ENCODE measurements at places on chromosomes 11 and 22.

GRCh38 chr22:25940479-25940878 lies 198.5 kb downstream of the MYO18B start:
- no peak for DNase-seq

- no peak for DNase-seq
Measured at GRCh38 chr22:46537946-46538813, 760 bp upstream of the CELSR1 start.

DNA sequence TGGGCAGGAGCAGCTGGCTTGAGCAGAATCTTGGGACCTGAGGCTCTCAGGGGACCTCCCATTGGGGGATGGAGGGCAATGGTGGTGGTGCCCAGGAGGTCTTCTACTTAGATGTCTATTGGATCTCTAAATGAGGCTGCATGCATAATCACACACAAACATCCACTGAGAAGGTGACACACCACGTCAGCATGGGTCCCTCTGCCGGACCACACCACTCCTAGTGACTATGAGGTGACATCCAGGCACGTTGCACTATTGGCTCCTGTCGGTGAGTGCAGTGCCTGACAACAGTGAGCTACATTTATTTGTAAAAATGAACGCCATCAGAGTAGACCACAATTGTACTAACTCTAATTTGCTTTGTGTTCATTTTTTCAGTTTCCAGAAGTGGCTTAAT lies 2.3 kb upstream of the APOA4 start:
- DNase-seq, result no peak

DNA sequence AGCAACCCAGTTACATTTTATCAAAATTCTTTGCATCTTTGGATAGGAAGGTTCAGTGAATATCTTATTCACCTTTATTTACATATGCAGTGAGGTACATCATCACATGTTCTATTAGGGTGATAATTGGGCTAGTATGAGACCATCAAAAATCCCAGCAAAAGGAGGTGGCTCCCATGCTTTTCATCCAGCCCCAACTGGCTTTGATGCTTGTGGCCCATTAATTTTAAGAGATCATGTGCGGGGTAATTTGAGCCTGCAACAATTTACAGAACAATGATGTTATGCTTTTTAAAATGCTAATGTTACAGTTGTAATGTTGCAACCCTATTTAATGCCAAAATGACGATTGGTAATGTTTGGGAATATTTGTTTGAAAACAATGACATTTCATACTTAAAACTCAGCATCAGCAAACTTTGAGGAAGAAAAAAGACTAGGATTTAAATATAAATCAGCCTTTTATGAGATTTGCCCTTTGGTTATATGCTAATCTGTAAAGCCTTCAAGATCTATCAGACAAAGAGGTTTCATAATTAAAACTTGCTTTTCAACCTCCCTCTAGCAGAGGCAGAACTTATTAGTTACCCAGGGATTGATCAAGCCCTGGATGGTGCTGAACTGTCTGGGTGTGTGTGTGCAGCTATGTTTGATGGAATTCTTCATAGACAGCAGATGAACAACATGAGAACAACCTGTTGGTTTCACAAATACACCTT lies 183.5 kb upstream of the SORL1-AS1 start:
- no peak for DNase-seq

- DNase-seq, result no peak
Measured at GRCh38 chr11:111555255-111555654, 14.7 kb downstream of the LAYN start.
